ENCODE measurements at places on chromosomes 16 and 17.

- no peak for DNase-seq
These were observed 70.3 kb upstream of the NOL11 start for GRCh38 chr17:67647482-67647881.

- DNase-seq, result peak; percentile 1
These were observed 263.9 kb downstream of the TOX3 start for GRCh38 chr16:52283018-52283417.

GRCh38 chr16:16143038-16143763 is 80.1 kb downstream of the ABCC6 start:
- no peak for DNase-seq

DNA sequence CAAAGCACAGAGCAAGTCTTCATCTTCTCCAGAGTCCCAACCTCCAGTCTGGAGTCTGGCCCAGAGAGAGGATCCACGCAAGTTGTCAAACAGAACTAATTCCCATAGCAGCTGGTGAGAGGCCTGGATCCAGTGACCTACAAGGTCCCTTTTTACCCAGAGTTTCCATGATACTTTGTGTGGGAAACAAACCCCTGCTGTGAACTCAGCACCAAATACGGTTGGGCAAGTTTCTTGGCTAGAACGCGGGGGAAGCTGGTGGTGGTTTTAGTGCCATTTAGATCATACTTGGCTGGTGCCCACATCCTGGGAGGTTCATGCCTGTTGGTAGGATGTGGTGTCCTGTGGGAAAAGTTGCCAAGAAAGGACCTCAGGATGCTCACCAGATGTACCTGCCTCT is 18.1 kb downstream of the TMC7 start:
- DNase-seq, result peak; percentile 44

GRCh38 chr17:80147035-80147822 is at the start of gene EIF4A3:
Gene EIF4A3, minus strand, starts transcription at chr17:80147128. Its CDS starts 167 bp downstream, at chr17:80146961.
- DNase-seq, result peak; percentile 100

- DNase-seq, result no peak
These were observed 145.4 kb downstream of the IRX5 start for GRCh38 chr16:55076053-55076452.

DNA sequence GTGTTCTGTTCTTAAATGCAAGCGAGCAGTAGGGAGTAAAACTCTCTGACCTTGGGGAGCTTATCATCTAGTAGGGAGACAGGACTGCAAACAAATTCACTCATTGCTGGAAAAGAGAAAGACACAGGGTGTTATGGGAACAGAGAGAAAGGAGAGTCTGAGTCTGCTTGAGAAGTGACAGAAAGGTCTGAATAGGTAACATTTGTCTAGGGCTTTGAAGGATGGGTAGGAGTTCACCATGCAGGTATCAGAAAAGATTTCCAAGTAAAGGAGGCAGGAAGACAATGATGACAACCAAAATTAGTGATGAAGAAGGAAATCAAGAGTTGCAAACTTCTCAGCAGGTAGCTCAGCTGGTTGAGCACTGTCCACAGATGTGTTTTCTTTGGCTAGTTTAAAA is 93.6 kb upstream of the GPR139 start:
- DNase-seq, result no peak

DNA sequence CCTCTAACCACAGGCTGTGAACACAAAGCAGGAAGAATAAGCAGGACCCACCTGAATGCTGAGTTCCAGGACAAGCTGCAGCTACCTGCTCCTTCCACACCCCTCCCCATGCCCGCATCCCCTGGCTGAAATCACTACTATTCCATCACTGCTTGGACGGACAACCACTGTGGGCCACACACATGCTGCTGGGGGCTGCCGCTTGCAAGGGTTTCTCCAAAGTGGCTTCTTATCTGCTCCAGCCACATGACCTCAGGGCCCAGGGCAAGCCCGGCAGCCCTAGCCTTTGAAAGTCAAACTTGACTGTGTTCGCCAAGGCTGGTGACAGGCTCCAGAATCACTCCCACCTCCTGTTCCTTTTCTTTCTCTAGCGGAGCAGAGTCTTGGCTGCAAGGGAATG is 18.4 kb downstream of the FA2H start:
- DNase-seq, result no peak

DNA sequence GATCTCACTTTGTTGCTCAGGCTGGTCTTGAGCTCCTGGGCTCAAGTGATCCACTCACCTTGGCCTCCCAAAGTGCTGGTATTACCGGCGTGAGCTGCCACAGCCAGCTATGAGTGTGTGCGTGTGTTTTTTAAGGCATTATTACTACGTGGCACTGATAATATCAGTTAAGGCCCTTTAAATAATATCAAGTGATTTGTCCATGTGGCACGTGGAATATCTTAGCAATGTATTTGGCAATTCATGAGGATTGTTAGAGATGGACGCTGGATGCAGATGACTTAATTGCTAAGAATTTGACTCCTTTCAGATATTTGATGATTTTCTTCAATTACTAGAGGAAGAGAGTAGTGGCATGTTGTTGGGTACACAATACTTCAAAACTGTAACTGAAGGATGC is 25.5 kb upstream of the PMP22 start:
- DNase-seq, result peak; percentile 77

GRCh38 chr17:79838522-79839274 is 542 bp downstream of the CBX4 start:
- peak; percentile 69 for DNase-seq

GRCh38 chr16:57824888-57825287 is 22.6 kb upstream of the KIFC3 start:
- no peak for DNase-seq

- no peak for DNase-seq
These were observed 285.4 kb downstream of the SHISA9 start for GRCh38 chr16:13186813-13187212.

DNA sequence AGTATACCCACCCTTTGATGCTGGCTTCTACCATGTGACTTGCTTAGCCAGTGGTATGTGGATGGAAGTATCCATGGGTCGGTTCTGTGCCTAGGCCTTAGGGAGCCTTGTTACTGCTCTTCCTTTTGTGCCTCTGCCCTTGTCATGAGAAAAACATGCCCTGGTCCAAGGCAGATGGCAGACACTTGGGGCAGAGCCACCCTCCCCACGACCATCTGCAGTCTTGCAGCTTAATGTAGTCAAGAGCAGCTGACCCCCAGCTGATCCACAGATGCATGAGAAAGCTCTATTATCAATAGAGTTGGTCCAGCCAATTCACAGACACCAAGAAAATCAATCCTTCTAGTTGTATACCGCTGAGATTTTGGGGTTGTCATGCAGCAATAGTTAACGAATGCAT is 95.7 kb downstream of the SLC39A11 start:
- DNase-seq, result no peak

GRCh38 chr16:11251525-11252481 is 4.2 kb downstream of the SOCS1 start:
- peak; percentile 67 for DNase-seq

GRCh38 chr16:22861580-22861979 is 47.6 kb downstream of the HS3ST2 start:
- DNase-seq, result no peak

DNA sequence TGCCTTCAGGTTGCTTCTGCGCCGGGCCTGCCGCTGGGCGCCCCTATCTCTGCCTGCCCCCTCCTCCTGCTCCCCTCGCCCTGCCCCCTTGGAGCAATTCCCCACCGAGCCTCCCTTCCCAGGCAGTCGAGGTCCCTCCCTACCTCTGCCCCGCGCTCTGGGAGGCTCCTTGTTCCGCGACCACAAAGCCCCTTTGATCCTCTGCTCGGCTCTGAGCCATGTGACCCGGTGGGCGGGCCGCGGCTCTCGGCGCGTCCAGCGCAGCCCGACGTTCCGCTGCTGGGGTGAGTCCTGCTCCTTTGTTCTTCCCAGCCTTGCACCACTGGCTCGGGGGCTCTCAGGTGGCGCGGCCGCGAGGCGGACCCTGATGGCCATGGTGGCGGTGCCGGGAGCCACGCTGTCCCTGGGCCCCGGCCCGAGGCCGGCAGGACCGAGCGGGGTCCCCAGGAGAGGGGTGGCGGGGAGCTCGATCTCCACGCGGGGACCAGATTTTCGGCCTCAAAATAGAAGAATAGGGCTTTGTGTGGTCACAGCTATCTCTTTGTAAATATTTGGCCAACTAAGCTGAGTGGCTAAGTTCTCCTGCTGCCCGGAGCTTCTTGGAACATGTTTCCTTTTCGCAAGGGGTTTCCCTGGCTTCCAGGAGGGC is 310.6 kb downstream of the SEC14L1 start:
- peak; percentile 81 for DNase-seq

- no peak for DNase-seq
These were observed 156.6 kb downstream of the PHKB start for GRCh38 chr16:47617732-47618131.

DNA sequence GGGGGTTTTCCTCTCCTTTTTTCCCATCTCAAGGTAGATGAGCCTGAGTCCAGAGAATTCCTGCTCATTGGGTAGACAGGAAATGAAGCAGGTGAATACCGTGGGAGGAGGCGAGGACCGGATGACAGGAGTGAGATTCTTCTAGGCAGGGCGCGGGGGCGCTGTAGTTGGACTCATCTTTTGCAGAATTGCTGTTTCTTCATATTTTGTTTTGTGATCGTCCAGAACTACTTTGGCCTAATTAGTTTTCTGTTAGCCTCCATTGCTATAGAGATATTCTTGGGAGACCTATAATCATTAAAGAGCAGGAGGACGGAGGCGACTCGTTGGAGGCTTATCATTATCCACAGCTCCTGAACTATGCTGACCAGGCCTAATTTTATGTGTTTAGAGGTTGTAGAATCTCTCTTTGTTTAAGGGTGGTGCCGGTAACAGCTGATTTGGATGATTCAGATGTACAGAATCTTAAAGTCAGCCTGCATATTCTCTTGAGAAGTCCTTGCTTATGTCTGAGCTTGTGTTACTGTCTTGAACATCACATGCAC is 650 bp downstream of the ATP6V0A1 start:
- DNase-seq, result peak; percentile 72

- DNase-seq, result no peak
These were observed 378.4 kb upstream of the ASIC2 start for GRCh38 chr17:33671491-33671890.

- no peak for DNase-seq
These were observed 44.1 kb downstream of the CCDC42 start for GRCh38 chr17:8700546-8700945.

GRCh38 chr17:3982113-3982512 is 17.9 kb upstream of the ATP2A3 start:
- no peak for DNase-seq

- DNase-seq, result no peak
These were observed 197.6 kb downstream of the AATF start for GRCh38 chr17:37146086-37147064.

- DNase-seq, result no peak
These were observed 108.1 kb downstream of the ABCC12 start for GRCh38 chr16:48047720-48048119.

DNA sequence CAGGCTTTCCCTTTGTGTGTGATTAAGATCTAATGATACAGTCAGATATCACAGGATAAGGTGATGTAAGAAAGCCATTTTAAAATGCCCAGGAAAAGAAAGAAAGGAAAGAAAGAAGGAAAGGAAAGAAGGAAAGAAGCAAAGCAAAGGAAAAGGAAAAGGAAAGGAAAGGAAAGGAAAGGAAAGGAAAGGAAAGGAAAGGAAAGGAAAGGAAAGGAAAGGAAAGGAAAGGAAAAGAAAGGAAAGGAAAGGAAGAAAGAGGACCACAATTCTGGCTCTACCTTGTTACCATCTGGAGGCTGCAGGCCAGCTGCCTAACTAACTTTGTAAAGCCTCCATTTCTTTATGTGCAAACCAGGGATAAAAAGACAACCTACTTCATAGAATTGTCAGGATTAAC is 131.6 kb downstream of the DYNLRB2 start:
- DNase-seq, result no peak

GRCh38 chr17:1880851-1881630 is 51.2 kb downstream of the RPA1 start:
- DNase-seq, result peak; percentile 30

DNA sequence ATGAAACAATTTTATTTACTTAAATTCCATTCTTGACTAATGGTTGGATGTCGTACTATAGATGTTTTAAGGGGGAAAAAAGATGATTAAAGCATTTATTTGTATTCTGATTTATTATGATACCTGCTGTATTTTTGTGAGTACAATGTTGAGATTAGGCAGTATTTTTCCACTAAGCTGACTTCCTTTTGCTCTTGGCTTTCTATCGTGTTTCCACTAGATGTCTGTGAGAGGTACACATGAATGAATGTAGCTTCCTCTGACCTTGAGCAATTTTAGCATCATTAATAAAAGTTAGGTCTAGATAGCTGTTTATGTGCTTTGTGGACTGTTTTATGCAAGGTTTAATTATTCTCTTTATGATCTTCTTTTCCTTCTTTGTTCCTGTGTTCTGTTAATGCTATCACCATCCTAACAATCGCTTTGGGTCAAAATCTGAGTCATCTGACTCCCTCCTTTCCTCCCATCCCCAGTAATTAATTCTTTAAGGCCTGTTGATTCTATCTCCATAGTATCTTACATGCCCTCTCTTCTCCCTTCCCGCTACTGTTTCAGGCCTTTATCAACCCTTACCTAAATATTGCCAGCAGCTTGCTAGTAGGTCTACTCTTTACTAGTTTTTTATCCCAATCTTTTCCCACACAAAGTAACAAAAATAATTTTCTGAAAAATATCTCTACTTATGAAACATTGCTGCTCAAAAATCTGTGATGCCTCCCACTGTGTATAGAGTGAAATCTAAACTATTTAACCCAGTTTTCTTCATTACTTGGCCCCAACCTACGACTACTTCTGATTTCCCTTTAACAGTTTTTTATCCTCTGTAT is 76.0 kb downstream of the VMP1 start:
- peak; percentile 74 for DNase-seq

- peak; percentile 89 for DNase-seq
These were observed 94.7 kb downstream of the SEC14L1 start for GRCh38 chr17:77235370-77235941.

DNA sequence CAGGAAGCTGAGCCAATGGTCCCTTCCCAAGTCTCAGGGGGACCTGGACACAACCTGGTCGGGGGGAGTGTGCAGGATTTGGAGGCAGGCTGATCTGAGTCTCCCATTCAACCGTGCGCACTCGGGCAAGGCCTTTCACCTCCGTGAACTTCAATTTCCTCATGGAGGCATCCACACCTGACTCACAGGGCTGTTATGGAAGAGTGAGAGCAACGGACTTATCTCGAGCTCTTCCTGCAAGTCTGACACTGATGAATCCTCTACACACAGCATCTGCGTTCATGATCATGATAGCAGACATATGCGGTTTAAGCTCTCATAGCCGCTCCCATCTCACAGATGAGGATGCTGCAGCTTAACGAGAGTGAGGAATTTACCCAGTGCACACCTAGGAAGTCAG is 21.6 kb downstream of the TIMM22 start:
- DNase-seq, result no peak

- peak; percentile 44 for DNase-seq
These were observed 3.9 kb downstream of the GFAP start for GRCh38 chr17:44911133-44912001.

All from iris pigment epithelial cell (primary cell).